ENCODE measurements at places on chromosomes 7 and 10. TPM values are rescaled to one million over a fixed set of nuclear protein-coding genes. Genes with fewer than 3 reads are reported as not detected.

GRCh38 chr7:47669178-47669891 is 87.4 kb upstream of the TNS3 start:
- no peak for DNase-seq

COL13A1 gene
- total RNA-seq = not detected

PLEKHS1 gene
- total RNA-seq = not detected

- no peak for DNase-seq
These were observed 208.8 kb downstream of the HIBADH start for GRCh38 chr7:27453702-27454405.

BLVRA gene
- 60.6 TPM for total RNA-seq

FAM25C gene
- not detected for total RNA-seq

DNA sequence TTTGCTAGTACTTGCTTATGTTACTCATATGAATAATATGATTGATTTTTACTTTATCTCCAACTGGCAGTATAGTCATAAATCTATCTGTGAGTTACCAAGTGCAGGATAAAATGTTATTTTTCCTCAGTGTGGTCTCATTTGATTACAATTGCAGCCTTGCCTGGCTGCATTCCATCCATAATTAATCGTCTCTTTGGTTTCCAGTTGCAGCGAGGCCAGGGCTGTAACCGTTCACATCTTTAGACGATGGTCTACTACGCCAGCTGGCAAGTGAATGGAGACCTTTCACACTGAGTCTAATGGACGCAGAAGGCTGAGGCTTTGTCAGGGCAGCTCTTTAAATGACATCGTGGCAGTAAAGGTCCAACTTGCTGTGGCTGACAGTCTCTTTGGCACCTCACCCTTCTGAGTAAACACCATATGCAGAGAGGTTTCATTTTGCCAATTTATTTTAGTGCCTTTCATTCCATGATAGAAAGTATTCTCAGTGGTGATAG is 84.0 kb downstream of the ARL4A start:
- no peak for DNase-seq

DNA sequence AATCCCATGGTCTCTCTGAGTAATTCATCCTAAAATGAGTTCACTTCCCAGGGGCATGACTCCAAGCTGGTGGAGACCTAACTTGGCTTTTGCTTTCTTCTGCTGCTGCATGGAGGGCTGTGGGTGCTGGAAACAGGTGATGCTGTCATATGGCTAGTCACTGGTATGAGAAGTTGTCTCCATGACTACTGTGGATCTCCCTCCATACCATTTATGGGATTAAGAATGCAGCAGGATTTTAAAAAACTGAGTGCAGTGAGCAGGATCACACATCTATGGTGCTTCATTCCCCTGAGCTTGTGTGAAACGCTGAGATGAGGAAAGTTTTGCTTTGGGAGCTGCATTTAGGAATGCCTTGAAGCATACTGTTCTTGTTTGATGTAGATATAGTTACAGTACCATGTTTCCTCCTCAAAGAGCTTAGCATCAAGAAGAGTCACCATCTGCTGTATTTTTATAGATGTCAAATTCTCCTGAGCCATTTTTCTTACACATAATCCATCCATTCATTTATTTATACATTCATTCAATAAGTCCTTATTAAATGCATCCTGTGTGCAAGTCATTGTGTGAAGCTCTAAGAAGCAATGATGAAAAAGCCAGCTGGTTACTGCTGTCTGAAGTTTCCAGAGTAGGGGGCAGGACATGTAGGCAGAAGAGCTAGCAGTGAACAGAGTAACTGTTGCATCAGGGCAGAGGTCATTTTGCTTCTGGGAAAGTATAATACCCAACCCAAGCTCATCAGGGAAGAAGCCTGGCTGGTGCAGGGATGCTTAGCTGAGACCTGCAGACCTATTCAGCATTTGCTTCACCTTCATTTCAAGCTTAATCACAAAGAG is 534.8 kb downstream of the AUTS2 start:
- no peak for DNase-seq

DNA sequence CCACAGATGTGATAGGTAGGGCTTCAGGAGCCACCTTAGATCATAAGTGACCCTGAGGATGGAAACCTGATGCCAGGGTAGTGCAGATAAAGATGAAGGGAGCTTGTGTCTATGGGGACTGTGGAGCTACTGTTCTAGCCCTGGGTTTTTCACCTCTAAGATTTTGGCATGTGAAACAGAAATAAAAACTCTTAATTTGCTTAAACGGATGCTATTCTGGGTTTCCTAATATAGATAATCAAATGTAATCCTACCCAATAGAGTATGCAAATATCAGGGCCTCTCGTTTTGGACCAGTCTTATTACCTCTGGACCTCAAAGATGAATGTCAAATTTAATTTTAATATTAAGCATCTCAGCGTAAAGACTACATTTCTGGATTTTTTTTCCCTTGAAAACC is 49.3 kb downstream of the ABCB4 start:
- no peak for DNase-seq

ZNF282 gene
- 10.6 TPM for total RNA-seq

GRCh38 chr7:18806177-18806576 is 310.6 kb downstream of the HDAC9 start:
- no peak for DNase-seq

OR13A1 gene
- not detected for total RNA-seq

PRSS2 gene
- total RNA-seq = not detected

DNA sequence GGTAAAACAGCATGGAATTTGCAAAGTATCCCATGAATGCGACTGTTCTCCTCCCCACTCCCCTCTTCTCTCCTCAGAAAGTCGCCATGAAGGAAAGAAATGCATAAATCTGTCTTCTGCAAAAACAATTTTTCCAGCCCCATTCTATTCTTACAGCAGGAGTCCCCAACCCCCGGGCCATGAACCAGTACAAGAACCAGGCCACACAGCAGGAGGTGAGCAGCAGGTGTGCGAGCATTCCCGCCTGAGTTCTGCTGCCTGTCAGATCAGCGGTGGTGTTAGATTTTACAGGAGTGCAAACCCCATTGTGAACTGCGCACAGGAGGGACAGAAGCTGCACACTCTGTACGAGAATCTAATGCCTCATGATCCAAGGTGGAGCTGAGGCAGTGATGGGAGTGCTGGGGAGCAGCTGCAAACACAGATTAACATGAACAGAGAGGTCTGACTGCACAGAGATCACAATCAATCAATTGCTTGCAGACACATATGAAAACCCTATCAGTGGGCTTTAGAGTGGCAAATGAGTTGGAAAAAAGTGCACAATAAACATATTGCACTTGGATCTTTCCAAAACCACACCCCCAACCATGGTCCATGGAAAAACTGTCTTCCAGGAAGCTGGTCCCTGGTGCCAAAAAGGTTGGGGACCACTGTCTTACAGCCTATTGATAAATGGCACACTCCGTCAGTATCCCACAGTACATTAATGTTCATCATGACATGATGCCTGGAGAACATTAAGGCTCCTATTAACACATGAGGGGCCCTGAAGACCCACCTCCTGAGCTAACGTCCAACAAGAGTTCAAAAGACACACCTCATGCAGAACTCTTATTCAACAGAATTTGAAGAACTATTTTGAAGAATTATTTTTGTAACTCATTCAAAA is 205.0 kb downstream of the PTPRN2 start:
- DNase-seq = no peak

CCAR1 gene
- 46.1 TPM for total RNA-seq

DNA sequence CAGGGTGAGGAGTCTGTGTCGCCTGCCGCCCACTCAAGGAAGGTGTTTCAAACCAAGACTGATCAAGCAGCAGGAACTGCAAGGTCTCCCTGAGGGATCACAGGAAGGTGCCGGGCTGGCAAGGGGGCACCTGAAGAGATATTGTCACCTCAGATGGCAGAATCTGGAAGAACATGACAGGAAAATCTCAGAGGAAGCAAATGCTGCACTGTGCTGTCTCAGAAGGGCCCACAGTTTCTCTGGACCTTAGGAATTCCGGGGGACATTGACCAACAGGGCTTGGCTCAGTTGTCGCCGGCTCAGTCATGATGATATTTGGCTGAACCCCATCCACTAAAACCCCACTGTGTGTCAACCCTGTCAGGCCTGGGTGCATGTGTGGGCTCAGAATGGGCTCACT is 31.9 kb upstream of the GPR26 start:
- DNase-seq = no peak

DNA sequence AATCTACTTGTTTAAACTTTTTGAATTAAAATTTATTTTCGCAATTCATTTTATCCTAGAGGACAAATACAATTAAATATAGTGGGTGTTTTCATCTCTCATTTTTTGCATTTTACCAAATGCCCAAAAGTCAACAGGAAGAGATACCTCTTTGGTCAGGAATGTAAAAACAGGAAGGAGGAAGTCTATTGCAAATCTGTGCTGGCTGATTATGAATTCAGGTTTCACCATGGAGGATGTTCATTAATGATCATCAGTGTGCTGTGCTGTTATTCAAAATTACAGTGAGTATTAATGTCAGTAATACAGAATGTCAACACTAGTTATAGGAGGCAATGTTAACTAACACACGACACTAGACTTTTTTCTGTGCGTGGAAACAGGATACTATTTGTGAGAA is 24.7 kb downstream of the EXOC6 start:
- DNase-seq = no peak

CYP26C1 gene
- total RNA-seq = 0.16 TPM

DNA sequence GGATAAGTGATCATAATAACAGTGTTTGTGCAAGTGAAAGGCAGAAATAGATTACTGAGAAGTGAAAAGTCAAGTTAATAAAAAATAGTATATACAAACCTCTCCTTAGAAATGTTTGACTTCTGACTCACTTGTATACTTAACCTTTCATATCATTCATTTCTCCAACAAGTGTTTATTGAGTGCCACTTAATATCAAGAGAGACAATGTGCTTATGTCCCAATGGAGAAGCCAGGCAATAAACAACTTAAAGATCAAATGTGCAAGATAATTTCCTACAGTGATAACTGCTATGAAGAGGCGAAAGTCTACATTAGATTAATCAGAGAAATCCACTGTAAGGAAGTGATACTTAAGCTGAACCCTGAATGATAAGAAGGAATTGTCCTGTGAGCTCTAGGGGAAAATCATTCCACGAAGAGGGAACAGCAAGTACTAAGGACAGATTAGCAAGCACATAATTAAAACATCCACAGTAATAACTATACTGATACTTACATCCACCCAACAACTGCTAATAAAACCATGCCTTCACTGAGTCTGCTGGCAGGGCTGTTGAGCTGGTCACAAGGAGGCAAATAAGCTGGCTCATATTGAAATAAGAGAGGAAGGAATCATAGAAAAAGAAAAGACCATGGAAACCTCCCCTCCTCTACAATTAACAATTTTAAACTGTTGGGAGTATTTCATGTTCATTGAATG is 203.5 kb downstream of the CTNNA3 start:
- DNase-seq = no peak

EN2 gene
- total RNA-seq = not detected

GRCh38 chr7:157585113-157585861 is 248.5 kb downstream of the DNAJB6 start:
- no peak for DNase-seq

DNA sequence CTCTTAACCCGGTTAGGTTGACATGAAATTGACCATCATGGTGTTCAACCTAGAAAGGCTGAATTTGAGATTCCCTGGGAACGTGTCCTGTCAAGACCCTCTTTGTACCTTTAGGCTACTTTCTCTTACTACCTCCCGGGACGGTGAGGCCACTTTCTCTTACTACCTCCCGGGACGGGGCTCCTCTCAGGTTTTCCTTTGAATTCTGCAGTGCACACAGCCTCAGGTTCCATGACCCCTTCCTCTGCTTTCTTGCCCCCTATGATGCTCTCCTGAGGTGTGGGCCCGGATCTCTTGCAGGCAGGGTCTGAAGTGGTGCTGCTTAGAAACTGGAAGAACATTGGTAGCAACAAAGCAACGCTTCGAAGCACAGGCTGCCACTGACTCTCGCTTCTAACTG is 155.3 kb downstream of the CAMK1D start:
- no peak for DNase-seq

HMX3 gene
- not detected for total RNA-seq

GRCh38 chr10:43965033-43965917 is 316.6 kb upstream of the ZNF32 start:
- DNase-seq = no peak

GRCh38 chr7:24388212-24388611 is 104.2 kb downstream of the NPY start:
- DNase-seq = no peak

DNA sequence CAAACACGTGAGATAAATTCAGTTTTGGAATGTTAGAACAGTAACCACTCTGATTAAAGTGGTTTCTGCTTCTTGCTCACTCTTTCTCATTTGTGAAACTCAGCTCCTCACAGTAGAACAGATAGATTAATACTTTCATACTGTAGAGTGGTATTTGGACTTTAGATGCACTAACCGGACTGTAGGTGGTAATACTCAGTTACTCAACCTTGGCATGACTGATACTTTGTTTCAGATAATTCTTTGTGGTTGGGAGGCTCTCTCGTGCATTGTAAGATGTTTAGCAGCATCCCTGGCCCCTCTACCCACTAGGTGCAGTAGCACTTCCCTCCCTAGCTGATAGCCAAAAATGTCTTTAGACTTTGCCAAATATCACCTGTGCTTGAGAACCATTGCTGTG is 37.6 kb downstream of the MCU start:
- DNase-seq = no peak

GRCh38 chr10:131638049-131638879 is 262.5 kb upstream of the PPP2R2D start:
- DNase-seq = no peak

DEPP1 gene
- 215 TPM for total RNA-seq

- DNase-seq = no peak
These were observed 288.4 kb downstream of the SNX13 start for GRCh38 chr7:17651863-17652385.

DNA sequence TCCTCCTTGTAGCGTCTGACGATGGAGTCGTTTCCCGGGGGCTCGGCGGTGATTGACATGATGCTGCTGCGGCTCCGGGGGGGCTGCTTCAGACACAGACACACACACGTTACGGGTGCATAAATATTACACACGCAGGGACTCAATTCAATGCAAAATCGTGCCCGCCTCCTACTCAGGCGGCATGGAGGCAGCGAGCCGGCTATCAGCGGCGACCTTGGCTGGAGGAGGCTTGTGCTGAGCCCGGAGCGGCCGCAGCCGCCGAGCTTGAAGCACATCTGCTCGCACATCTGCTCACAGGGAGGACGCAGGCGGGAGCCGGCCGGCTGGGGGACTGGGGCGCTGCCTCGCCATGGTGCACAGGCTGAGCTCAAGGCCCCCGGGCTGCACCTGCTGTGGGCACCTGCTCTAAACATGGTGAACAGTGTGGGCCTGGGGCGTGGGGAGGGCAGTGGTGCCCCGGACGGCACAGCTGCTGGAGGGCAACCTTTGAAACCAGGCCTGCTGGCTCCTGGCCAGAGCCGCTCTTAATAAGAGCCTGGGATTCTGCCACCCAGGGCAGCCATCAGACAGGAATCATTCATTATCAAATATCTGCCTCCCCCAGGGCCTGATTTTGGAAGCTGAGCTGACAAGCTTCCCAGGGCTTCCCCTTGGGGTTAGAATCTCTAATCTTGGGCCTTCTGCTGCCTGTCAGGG is 84.7 kb upstream of the GNA12 start:
- DNase-seq = no peak

Measured in omental fat pad (tissue), 4 donors.